Fibroblast of skin of right biceps (primary cell): ENCODE measurements at places on chromosomes 7 and 10.

DNA sequence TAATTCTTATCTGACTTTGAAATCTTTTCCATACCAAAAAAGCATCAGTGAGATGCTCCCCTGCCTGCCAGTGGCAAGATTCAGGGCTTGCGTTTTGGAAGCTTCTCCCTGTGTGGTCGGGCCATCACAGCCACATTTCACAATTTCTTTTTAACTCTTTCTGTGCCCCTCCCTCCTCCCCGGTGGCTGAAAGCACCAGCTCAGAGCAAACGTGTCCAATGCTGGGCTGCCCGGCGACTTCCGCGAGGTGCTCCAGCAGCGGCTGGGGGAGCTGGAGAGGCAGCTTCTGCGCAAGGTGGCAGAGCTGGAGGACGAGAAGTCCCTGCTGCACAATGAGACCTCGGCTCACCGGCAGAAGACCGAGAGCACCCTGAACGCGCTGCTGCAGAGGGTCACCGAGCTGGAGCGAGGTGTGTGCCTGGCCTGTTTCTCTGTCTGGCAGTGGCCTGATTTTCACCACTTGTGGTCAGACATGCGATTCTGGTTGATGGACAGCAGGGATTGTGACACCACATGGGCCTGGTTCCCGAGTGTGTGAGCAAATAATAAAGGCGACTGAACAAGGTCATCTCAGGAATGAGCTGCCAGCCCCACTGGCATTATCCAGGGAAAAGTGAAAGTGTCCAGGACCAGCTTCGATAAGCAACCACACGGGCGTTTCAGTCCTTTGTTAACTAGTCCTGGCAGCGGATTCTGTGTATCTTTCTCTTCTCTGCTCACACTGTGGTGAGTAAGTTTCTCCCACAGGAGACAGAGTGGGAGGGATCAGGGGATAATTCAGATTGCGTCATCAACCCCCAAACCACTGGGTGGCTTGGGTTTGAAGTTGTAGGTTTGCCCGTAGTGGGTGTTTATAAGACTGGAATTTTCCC lies 2.6 kb downstream of the NPTX2 start:
- DNase-seq, result peak; percentile 5

- DNase-seq, result no peak
Measured at GRCh38 chr7:36639826-36640225, 84.5 kb downstream of the AOAH start.

- peak; percentile 40 for DNase-seq
Measured at GRCh38 chr7:24025094-24025493, 258.9 kb upstream of the NPY start.

- DNase-seq, result no peak
Measured at GRCh38 chr7:124857672-124858235, 71.9 kb downstream of the POT1 start.

- DNase-seq, result no peak
Measured at GRCh38 chr7:106283501-106283830, 1.3 kb downstream of the NAMPT start.

DNA sequence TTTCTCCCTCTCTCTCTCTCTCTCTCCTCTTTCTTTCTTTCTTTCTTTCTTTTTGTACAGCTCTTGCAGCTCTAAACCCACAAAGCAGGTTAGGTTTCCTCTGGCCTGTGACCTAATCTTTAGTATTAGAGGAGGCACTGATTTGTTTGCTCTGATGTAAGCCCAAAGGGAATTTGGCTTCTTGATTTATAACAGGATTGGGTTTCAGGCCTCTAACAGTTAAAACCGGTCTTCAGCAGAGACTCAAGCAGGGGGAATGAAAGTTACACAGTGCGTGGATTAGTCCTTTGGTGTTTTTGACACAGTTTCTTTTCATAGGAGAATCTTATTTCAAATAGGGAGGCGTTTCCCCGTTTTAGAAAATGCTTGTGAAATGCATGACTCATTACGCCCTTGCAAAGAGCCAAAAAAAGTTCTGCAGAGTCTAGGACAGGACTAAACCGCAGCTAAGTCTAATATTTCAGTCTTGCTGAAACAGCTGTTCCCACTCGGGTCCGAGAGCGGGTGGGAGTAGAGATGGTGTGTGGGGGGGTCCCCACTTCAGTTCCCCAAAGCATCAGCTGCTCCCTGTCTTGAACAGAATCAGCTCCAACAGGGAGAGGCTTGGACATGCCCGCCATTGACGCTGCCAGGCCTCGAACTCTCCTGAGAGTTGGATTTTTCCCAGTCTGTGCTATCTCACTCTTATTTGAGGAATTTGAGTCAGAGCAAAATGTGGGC lies 296.5 kb upstream of the PITRM1 start:
- peak; percentile 96 for DNase-seq

DNA sequence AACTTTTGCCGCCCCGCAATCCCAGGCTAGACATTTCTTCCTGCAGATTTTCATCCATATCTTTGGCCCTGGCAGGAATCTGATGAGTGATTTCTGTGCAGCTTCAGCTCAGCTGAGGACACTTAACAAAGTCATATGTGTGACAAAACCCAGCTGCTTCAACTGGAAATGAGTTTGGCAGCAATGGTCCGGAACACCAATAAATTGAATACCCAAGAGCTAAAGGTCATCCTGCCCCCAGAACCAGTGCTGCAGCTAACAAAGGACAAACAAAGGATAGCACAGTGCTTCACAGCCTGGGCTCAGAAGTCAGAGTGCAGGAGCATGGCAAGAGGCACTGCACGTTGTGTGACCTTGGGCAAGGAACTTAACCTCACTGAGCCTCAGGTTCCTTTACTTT lies 40.0 kb upstream of the TRIL start:
- DNase-seq, result no peak

- DNase-seq, result peak; percentile 86
Measured at GRCh38 chr10:97278491-97278989, 13.9 kb downstream of the ARHGAP19 start.

DNA sequence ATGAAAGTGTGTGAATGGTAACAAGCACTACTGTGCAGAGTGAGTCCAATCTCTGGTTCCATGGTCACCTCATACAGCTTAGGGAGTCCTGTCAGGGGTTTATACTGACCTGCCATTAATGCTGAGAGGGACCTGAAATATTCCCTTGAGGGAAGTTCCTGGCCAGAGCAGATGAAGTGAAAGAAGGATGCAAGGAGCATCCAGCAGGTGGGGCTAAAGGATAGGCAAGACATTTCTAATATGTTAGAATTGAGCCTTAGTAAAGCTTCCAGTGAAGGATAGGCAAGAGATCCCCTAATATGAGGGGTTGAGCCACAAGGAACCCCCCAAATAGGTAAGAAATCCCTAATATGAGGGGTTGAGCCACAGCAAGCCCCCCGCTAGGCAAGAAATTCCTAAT lies 25.5 kb upstream of the FAM221A start:
- DNase-seq, result peak; percentile 5

DNA sequence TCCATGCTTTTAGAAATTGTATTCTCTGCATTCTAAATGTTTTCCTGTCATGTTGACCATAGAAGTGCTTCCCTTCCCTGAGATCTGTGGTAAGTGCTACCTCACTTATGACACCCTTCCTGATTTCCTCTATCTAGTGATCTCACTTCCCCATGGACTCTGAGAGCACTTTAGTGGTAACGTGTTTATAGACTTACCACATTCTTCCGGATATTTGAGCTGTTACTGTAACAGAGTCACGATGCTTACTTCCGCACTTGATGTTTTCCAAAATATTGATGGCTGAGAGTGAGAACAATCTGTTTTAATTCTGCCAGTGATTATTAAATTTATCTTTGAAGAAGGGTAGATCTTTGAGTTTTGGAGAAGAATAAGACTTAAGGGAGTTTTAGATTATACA lies 60.1 kb upstream of the NAMPT start:
- DNase-seq, result no peak

- peak; percentile 58 for DNase-seq
Measured at GRCh38 chr10:112389271-112389822, 15.4 kb downstream of the ACSL5 start.

- no peak for DNase-seq
Measured at GRCh38 chr7:159030490-159031134, 114.1 kb downstream of the VIPR2 start.

GRCh38 chr10:27998954-27999275 lies at the start of gene ODAD2:
ODAD2 (minus strand) TSS chr10:27999079; CDS start chr10:27995142, 3,937 bp downstream.
- DNase-seq, result no peak

- DNase-seq, result peak; percentile 65
Measured at GRCh38 chr10:29304264-29304994, 15.6 kb downstream of the LYZL1 start.

DNA sequence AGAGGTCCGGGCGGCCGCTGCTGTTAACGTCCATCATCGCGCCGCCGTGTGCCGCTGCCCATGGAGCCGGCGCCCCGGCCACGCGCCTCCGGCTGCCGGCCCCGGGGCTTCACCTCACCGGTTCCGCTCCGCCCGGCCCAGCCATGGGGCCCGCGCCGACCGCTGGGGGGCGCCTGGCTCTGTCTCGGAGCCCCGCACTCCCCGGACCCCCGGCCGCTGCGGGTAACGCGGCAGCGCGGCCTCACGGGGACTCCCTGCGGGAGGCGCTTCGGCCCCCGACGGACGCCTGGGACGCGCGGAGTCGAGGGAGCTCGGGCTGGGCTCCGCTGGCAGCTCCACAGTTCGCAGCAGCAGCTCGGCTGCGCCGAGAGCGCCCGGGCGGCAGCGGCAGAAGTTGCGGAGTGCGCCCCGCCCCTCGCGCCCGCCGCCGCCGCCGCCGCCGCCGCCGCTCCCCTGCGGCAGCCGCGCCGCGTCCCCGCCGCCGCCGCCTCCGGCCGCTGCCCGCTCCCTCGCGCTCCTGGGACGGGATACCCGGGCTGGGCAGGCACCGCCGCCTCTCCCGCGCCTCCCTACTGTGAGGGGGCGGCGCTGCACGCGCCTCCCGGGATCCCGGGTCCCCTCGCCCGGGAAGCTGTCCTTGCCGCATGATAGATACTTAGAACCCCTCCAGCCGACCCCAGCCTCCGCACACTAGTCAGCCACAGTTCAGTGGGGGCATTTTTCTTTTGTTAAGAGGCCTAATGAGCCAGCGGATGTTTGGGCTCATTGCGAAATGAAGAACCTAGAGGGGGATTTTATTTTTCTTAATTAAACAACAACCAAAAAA lies at the start of gene HTR7:
Gene HTR7 (minus strand): TSS at position 405 of the 826 bp plus-strand sequence. CDS start 368 bp downstream, at position 37.
- DNase-seq, result peak; percentile 54

- DNase-seq, result no peak
Measured at GRCh38 chr10:130560116-130560515, 423.9 kb downstream of the GLRX3 start.

GRCh38 chr10:88092973-88093372 lies 229.5 kb downstream of the PTEN start:
- no peak for DNase-seq

GRCh38 chr10:42942279-42942950 lies 134.5 kb upstream of the RET start:
- no peak for DNase-seq

GRCh38 chr7:24908166-24908565 lies 71.8 kb downstream of the OSBPL3 start:
- DNase-seq, result no peak

- DNase-seq, result peak; percentile 38
Measured at GRCh38 chr7:135943134-135943879, 33.9 kb downstream of the MTPN start.

GRCh38 chr10:129712000-129712399 lies 245.0 kb downstream of the MGMT start:
- no peak for DNase-seq

DNA sequence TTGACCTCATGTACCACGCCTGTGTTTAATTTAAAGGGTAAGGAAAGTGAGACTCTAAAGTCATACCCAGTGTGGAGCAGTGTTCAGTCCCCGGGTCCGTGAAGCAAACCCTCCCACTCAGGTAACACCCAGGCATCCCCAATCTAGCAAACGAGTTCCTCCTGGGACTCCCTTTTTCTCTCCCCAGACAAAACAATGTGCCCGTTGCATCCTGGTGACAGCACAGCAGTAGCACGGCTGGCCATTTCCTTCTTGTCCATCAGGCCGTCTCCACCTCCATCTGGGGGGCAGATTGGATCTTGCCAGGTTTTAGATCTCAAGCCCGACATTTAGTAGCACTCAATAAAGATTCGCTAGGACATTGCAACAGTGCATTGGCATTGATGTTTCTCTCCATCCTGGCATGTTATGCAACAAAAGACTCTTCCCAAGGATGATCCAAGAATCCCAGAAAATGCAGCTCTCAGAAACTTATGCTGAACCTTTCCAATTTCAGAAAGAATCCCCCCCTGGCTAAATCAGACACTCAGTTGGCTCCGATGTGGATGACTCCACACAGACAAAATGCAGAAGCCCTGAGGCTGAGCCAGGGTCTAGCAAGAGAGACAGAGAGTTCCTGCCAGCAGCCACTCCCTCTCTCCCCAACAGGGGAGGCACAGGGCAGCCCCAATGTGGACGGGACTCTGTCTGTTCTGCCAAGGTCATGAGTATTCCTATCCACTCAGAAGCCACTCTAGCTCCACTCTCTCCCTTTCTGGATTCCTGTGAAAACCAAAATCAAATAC lies 274.5 kb upstream of the MGMT start:
- peak; percentile 7 for DNase-seq

GRCh38 chr10:35641676-35642034 lies 441 bp downstream of the FZD8 start:
- peak; percentile 49 for DNase-seq

GRCh38 chr7:112646783-112647182 lies 143.4 kb downstream of the TMEM168 start:
- no peak for DNase-seq

- DNase-seq, result peak; percentile 35
Measured at GRCh38 chr7:101625031-101625791, 3.9 kb downstream of the MYL10 start.

DNA sequence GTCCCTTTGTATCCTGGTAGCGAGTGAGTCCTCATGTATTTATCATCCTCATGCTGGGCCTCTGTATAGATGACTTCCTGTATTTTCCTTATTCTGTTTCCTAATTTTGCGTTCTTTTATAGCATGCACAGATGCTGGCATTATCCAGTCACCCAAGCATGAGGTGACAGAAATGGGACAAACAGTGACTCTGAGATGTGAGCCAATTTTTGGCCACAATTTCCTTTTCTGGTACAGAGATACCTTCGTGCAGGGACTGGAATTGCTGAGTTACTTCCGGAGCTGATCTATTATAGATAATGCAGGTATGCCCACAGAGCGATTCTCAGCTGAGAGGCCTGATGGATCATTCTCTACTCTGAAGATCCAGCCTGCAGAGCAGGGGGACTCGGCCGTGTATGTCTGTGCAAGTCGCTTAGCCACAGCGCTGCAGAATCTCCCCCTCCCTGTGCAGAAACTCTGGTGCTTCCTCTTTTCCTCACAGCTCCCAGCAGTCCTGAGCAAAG lies 183.1 kb upstream of the PRSS58 start:
- DNase-seq, result no peak

DNA sequence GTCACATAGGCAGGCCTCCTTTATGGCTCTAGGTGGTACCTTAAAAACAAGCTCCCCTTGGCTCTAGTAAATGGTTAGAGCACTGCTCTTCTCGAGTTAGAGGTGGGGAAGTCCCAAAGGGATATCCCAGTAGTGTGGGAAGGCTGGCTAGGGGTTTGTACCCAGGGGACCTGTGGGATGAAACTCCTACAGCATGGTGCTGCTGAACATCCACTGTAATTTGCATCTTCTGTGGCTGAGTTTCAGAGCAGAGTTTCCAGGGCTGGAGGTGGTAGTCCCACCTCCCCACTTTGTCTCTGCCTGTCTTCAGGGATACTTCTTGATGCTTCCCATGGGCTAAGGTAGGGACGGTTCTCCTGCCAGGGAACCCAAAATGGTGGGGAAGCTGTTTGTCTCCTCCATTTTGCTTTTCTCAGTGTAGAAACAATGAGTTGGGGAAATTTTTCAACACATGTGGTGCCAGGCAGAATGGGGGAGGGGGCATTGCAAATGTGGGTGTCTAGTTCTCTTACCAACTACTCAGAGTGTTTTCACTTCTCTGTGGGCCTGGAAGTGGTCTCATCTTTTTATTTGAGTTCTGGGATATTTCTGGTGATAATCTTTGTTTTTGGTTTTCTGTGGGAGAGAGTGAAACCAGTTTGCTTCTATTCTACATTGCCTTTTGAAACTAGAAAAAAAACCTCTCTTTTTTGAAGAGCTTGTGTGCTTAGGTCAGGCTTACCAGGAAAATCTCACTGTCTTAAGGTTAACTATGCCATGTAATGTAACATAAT lies 36.3 kb downstream of the SCART1 start:
- DNase-seq, result no peak
